ENCODE measurements at places on chromosomes 16 and 17.

- DNase-seq, result no peak
Measured at GRCh38 chr16:23384878-23385277, 68.1 kb downstream of the COG7 start.

GRCh38 chr16:57367116-57367752 is 5.1 kb upstream of the CX3CL1 start:
- no peak for DNase-seq

- no peak for DNase-seq
Measured at GRCh38 chr17:64084086-64084939, 45.6 kb downstream of the ERN1 start.

GRCh38 chr16:49833796-49834530 is 21.9 kb downstream of the ZNF423 start:
- no peak for DNase-seq

DNA sequence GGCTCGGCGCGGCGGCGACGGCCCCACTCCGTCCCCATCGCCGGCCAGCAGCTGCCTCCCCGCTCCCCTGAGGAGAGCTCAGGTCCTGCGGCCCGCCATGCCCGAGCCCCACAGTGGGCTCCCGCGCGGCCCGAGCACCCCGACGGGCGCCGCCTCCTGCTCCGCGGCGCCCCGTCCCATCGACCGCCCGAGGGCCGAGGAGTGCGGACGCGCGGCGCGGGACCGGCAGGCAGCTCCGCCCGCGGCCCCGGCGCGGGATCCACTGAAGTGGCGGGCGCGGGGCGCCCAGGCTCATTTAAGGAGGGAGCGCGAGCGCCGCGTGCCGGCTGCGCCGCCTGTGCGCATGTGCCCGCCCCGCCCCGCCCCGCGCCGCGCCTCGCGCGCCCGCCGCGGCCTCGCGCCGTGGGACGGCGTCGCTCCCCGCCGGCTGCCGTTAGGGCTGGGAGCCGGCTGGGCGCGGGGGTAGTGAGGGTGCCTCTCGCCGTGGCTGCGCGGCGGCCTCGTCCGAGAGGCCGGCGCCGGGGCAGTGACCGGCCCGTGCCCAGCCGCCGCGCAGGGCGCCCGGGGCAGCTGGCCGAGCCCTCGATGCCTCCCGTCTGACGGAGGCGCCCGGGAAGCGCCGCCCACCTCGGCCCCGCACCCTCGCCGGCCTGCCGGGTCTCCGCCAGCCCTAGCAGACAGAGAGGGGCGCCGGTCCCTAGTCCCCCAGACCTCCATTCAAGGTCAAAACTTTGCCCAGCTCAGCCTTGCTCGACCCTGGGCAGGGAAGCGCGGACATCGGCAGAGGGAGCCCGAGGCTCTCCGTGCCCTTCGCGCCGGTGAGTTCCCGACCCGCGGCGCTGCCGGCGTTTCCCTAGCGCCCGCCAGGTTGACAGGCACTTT is at the start of gene NETO2:
TSS of gene NETO2 (minus strand) at position 269 of the 882 bp plus-strand sequence. CDS start 333 bp downstream, outside the sequence.
- peak; percentile 73 for DNase-seq

- DNase-seq, result peak; percentile 21
Measured at GRCh38 chr17:41965694-41966462, 717 bp upstream of the CNP start.

DNA sequence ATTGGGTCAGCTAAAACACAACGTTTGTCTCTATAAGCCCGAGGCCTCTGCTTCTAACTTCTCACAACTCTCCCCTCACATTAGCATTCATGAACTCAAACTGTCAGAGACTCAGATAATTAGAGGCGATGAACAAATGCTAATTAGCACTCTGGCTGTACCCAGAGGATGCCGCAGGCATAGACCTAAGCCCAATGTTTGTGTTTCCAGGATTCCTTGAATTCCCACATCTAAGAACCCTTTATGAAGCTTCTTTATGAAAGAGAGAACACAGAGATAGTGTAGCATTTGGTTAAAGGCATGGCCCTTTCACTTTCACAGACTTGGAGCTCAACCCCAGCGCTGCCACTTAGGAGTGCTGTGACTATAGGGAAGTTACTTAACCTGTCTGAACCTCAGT is 512.2 kb downstream of the GRIN2A start:
- no peak for DNase-seq

DNA sequence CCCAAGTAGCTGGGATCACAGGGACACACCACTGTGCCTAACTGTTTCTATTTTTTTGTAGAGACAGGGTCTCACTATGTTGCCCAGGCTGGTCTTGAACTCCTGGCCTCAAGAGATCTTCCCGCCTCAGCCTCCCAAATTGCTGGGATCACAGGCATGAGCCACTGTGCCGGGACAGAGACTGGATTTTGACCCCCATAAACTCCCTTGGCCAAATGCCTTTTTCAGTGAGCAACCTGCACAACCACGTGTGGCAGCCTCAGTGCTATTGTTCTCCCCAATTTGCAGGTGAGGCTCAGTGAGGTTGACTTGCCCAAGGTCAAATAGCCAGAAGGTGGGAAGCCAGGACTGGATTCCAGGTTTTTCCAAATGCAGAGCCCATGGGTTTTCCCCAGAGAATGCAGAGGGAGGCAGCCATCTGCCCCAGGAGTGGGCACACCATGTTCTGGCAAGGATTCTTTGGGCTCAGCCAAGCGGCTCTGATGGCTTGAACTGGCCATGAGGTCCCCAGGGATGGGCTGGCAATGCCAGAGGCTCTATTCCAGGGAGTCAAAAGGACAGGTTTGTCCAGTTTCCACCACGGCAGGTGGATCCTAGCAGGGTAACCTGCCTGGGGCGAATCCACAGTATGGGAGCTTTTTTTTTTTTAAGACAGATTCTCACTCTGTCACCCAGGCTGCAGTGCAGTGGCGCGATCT is 1.8 kb downstream of the IL27 start:
- no peak for DNase-seq

- DNase-seq, result peak; percentile 75
Measured at GRCh38 chr17:79936641-79937381, 97.6 kb upstream of the CBX4 start.

- DNase-seq, result no peak
Measured at GRCh38 chr17:39365872-39366271, 35.6 kb downstream of the FBXL20 start.
